ENCODE measurements at places on chromosomes 4 and X.

- peak; percentile 52 for DNase-seq
Observed at GRCh38 chr4:6493658-6494304, 21.4 kb upstream of the PPP2R2C start.

- DNase-seq, result peak; percentile 23
Observed at GRCh38 chrX:15151267-15152186, 118.4 kb downstream of the ASB9 start.

GRCh38 chrX:9581771-9582385, 117.0 kb downstream of the TBL1X start:
- no peak for DNase-seq

DNA sequence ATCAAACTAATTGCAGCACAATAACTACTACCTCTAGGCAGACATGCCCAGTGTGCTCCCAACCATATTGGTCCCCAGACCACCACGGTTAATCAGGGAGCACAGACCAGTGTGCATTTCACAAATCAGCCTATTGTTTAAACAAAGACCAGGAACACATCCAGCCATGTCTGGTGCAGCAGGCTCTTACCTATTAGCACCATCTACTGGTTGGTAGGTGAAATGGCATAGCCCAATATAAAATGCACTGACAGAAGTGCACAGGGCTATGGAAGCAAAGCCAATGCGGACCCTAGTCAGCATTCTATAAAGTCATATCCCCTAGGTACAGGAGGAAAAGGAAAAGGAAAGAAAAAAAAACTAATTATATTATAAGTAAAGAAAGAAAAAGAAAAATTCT, 15.5 kb upstream of the CYLC1 start:
- peak; percentile 11 for DNase-seq

GRCh38 chr4:24671849-24672248, 87.5 kb upstream of the DHX15 start:
- DNase-seq, result no peak

DNA sequence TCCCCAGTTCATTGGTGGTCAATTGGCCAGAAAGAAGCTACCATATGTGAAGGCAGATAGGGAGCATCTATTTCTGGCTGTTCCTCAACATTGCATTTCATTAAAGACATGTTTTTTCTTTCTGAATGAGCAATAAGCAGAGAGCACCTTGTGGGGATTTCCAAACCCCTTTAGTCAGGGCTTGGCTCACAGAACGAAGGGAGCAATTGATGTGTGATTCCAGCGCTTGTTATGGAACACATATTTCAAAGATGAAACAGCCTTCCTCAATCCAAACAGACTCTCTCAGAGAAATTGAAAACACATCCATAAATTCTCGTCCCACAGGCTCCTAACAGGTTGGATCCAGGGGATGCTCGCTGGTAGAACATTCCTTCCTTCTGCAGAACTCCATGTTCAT, 84.1 kb downstream of the CLCN4 start:
- peak; percentile 76 for DNase-seq

- DNase-seq, result no peak
Observed at GRCh38 chrX:53235566-53235965, 10.6 kb upstream of the KDM5C start.

DNA sequence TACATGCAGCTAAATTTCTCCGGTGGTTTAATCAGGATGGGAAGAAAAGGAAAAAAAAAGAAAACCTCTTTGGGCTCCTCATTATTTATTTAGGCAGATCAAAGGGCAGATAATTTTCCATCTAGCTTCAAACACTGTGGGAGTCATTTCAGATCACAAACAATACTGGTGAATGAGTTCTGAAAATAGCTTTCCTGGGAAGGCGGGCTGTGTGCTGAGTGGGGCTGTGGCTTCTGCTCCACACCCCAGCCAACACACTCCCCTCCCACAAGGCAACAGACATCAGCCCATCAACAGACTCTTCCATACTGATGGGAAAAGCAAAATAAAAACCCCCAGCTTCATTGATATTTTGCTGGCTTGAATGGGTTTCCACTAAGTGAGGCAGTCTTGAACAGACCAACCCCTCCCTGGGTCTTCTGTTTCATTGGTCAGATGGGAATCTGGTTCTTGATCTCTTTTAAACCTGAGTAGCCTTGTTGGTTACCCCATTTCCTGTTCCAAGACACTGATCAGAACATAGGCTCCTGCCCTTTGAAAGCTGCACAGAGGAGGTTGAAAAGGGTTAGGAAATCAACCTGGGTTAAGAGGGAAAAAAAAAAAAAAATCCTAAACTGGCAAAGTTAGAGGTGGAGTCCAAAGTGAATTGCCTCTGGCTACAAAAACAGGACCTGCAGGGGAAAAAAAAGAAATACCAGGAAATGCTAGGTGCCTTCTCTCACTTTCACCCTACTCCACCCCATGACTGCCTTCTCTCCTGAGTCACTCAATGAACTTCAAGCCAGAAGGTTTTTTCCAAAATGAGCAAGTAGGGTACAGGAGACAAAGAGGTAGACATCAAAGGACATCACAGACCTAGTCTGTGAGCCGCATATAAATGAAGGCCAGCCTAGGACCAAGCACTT, 20.0 kb downstream of the AMOT start:
- peak; percentile 20 for DNase-seq

DNA sequence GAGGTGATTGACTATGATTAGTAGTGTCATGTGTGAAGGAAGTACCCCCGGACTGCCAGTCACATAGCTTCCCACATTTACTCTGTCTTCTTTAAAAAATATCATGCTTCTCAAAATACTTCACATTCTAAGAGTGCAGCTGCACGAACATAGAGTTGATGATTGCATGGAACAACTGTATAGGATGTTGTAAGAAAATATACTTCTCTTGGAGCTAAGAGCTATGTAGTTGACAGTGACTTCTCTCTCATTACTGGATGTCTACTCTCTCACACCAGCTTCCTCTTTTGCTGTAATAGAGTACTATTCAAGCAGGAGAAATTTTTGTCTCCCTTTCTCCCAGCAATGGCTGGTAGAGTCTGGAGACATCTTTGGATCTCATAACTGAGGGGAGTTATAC, 99.4 kb upstream of the PUDP start:
- DNase-seq, result no peak

DNA sequence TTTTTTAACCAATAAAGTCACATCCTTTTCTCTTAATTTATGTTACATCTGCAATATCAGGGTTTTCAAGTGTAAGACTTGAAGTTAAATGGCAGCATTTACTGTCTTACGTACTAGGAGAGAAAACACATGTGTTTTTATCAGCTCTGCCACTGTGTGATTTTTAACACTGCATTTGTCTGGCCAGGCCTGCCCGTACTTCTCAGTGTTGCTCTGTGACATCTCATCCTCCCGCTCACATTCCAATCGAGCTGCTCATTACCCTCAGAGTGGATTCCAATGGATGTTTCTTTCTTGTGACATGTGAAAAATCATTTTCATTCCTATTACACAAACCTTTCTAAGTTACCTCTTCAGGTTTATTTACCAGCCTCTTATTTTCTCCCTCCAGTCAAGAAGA, 420.3 kb downstream of the FAT4 start:
- DNase-seq, result peak; percentile 79

DNA sequence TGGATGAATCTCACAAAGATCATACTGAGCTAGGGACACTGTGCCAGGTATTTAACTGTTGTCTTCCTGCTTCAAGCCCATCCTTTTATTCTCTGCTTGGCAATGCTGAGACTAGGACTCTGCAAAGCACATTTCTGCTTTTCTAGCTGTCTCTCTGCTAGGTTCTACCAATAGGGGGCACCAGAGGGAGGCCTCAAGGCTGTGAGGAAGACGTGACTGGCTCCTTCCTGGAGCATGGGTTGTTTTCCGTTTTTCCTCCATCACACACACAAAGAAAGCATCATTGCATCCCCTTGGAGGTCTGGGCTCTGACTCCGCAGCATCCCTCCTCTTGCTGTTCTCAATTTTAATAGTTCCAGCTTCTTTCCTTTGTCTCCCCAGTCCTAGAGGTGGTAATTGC, 10.9 kb upstream of the DCTD start:
- no peak for DNase-seq

- DNase-seq, result no peak
Observed at GRCh38 chrX:152932598-152933175, 34.8 kb downstream of the ZNF185 start.

DNA sequence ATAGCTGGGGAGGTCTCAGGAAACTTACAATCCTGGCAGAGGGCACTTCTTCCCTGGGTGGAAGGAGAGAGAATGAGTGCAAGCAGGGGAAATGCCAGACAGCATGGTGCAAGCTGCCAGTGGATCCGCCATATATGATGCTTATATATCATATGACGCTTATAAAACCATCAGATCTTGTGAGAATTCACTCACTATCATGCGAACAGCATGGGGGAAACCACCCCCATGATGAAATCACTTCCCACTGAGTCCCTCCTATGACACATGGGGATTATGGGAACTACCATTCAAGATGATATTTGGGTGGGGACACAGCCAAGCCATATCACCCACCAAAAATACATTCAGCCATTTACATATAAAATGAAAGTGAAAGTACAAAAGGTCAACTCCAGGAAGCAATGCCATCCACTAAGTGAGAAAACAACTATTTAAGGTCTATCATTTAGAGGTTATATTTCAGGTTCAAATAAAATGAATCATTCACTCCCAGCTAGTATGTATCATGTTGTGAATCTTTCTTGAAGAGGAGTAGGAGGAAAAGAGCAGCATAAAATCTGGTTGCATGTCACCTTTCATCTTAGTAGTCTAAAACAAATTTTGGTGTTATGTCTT, 20.3 kb upstream of the DYNLT3 start:
- no peak for DNase-seq

Data from mammary epithelial cell (primary cell).